Stimulated activated CD8-positive, alpha-beta memory T cell treated with anti-CD3 and anti-CD28 coated beads, Interleukin-2, amount 100 ng/mL, for 1 hour (primary cell): ENCODE measurements at places on chromosomes 6 and 20.

DNA sequence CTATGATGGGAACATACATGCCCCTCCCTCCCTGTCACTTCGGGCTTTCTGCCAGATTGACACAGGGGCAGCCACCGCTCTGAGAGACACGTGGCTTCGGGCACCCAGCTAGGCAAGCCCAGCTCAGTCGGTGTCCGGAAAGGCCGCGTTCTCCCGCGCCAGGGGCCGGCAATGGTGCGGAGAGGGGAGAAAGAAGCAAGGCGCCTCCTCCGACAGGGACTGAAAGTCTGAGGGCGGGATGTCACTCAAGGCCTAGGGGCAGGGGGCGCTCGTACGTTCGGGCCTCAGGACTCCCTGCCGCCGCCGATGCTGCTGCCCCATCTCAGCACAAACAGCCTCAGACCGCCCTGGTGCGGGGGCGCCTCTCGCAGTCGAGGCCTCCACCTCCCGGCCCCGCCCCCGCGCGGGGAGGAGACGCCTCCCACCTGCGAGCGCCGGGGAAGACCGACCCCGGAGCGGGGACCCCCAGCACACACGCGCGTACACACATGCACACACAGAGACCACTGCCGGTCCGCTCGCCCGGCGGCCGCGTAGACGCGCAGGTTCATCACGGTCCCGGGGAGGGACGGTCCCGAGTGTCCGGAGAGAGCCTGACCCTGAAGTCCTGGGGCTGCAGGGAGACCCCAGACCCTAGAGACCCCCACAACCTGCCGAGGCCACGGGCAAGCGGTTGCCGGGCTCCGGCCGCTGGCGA, 1.9 kb downstream of the GRM4 start:
- DNase-seq = peak; percentile 20

DNA sequence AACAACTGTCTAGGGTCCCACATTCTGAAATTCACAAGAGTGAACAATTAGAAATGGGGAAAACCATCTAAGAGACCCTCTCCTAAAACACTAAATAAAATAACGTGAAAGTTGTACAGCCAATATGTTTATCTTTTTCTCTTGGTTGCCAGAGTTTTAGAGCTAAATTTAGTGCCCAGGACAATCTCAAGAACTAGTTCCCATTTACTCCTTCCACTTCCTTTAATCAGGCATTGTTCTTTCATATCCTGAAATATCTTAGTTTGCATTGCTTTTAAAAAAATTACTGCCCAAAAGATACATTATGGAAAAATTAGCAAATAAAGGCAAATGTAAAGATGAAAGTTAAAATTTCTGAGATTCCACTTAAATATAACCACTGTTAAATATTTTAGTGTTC, 33.1 kb upstream of the UBR2 start:
- DNase-seq = no peak

DNA sequence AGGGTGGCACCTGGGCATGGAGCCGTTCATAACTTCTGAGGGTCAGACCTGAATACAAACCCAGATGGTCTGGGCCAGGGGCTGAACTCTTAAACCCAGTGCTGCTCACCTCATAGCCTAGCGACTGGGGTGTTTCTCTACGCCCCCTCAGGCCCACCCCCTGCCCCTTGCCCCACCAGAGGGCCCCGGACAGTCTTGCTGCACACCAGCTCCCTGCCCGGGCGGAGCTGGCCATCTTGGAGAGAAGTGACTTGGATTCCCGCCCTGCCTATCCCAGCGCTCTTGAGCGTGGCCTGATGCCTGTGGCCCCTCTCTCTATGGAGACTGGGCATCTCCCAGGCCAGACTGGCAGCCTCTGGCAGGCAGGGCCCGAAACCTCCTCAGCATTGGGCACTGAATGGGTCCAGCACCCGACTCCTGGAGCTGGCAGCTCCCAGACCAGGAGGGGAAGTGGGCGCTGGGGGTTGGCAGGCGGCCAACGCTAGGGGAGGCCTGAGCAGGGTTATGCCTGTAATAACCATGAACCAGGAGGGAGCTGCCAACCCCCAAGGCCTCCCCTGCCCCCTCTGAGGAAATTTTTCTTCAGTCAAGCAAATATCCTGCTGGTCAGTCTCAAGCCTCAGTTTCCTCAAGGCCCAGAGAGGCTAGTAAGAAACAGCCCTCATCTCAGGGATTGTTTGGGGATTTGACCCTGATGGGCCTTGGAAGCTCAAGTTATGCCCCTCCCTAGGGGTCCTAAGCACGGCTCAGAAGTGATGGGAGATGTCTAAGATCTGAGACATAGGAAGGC, 169.5 kb downstream of the VEGFA start:
- no peak for DNase-seq

- no peak for DNase-seq
Measured at GRCh38 chr6:157845493-157846259, 22.6 kb downstream of the SNX9 start.
